Stimulated activated CD8-positive, alpha-beta memory T cell treated with anti-CD3 and anti-CD28 coated beads, Interleukin-7, amount 100 ng/mL, for 1 hour (primary cell): ENCODE measurements at places on chromosomes 3 and 15.

- DNase-seq: no peak
Measured at GRCh38 chr15:36943508-36944361, 156.6 kb downstream of the MEIS2 start.

- no peak for DNase-seq
Measured at GRCh38 chr3:120650311-120650710, 31.7 kb downstream of the HGD start.

GRCh38 chr3:102017784-102018183, 168.5 kb downstream of the NFKBIZ start:
- DNase-seq: no peak

GRCh38 chr3:125479091-125479490, 40.9 kb downstream of the SNX4 start:
- no peak for DNase-seq

GRCh38 chr3:129606636-129607390, at the start of gene PLXND1:
TSS of gene PLXND1 (minus strand) at chr3:129606676. CDS start at chr3:129606639, 37 bp downstream.
- DNase-seq: no peak

- DNase-seq: no peak
Measured at GRCh38 chr3:42007785-42008184, 45.9 kb upstream of the ULK4 start.

GRCh38 chr15:42891569-42891968, 29.0 kb downstream of the TTBK2 start:
- DNase-seq: no peak

DNA sequence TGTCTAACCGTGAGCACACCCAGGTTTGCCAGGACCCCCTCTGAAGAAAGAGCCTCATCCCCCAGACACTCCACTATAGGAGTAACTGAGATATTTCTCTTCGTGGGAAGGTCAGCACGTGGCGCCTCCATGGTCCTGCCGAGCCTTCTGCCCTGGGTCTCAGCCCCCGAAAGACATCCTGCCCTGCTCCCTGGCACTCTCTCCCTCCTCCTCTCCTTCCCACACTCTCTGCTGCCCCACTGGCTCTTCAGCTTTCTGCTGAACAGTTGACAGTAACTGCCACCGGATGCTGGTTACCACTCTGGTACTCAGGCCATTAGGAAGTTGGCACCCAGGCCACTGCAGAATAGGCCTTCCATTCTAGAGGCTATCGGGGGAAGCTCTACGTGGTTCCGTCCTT, 185.2 kb downstream of the UACA start:
- DNase-seq: no peak

DNA sequence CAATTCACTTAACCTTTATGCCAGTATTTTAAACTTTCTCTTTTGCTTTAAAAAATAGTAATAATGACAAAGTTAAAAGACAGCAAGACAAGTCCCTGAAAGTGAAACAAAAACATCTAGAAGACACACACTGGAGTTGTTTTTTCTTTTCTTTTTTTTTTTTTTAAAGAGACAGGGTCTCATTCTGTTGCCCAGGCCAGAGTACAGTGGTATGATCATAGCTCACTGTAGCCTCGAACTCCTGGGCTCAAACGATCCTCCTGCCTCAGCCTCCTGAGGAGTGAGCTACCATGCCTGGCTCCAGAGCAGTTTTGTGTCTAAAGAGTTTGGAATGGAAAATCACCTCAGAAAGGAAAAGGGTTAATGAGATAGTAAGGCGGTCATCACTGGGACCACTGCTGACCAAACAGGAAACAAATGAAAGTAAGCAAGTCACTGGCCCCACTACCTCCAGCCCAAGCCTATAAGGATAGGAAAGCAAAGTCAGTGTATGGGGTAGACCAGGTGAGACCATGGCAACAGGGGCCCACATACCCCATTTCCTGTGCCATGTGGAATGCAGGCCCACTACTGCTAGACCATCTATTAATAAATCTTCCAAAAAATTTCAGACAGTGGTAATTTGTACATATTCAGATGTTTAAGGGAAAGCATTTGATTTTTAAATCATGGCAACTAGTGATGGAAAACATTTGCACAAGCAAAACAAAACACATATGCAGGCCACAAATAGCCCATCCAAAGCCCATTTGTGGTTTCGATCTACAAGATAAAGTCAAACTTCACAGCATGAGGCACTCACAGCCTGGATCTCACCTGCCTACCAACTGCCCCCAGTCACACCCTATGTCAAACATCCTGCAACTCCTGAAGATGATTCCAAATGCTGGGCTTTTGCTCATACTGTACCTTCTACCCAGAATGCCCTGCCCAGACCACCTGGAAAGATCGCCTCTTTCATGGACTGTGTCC, 62.6 kb downstream of the OSBPL10 start:
- no peak for DNase-seq

DNA sequence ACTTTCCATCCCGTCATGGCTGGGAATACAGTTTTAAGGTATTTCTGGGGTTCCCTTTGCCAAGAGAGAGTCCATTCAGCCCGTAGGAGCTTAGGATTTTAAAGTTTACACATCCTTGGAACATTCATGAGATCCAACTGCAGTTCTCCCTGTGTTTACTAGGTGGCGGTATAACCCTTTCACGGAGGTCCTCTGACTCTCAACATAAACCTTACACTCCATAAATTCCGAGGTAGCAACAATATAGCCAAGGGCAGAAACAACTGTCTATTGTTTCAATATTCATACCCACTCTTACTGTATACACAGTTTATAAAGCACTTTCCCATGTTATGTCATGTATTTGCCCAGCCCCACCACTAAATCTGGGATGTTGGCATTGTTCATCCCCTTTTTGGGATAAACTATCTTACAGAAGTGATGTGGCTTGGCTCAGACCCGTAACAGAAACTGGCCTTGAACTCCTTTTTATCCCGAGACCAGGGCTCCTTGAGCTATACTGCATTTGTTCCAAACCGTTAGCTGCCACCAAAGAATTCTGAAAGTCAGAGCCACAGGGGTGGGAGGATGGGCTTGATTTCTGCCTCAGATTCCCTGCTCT, 69.2 kb upstream of the COL6A5 start:
- DNase-seq: no peak

GRCh38 chr15:89057506-89058133, 30.6 kb upstream of the ABHD2 start:
- peak; percentile 59 for DNase-seq

DNA sequence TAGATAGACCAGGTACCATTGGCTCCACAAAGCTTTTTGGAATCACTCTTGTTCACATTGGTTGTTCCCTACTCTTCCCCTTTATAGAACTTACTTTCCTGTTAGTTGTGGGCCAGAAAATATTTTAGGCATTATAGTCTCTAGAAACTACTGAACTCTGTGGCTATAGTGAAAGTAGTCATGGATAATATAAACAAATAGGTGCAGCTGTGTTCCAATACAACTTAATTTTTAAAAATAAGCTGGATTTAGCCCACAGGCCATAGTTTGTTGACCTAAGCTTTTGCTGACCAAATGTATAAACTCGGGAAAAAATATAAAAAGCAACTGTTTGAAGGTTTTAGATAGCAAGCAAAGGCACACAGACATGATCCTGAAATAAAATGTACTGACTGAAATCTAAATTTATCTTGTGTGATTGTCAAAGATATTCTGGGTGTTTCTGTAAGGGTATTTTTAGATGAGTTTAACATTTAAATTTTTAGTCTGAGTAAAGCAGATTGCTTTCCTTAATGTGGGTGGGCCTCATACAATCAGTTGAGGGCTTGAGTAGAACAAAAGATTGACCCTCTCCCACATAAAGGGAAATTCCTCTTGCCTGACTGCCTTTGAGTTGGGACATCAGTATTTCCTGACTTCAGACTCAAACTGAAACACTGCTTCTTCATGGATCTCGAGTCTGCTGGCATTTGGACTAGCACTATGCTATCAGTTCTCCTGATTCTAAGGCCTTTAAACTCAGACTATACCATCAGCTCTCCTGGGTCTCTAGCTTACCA, 13.2 kb downstream of the IQCB1 start:
- no peak for DNase-seq

DNA sequence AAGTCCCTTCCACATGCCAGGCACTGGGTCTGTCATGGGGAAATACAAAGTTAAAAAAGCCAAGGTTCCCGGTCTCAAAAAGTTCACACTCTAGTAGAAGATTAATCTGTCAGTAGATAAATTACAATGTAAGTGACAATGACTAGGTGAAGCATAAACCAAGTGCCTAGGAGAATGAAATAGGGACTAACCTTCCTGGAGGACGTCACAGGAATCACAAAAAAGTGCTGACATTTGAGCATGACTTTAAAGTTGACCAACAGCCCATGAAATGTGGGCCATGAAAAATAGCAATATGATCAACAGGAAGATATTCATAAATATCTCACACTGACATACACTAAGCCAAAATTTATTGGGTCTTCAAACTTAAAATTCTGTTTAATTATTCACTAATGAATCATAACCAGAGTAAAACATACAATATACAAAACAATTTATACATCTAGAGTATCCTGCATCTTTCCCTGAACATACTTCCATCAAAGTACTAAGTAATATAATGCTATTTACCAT, 20.0 kb downstream of the COPS2 start:
- DNase-seq: no peak
